ENCODE measurements at places on chromosomes 2 and 18. TPM values are rescaled to one million over a fixed set of nuclear protein-coding genes. Genes with fewer than 3 reads are reported as not detected.

Gene GCG
- not detected for total RNA-seq

Gene PAIP2B
- total RNA-seq: 0.65 TPM

Gene TMEM37
- total RNA-seq: not detected

Gene UBE2F
- total RNA-seq: 38.1 TPM

Gene OR6B2
- not detected for total RNA-seq

Gene COBLL1
- total RNA-seq: 16.1 TPM

Gene PRSS56
- not detected for total RNA-seq

Gene CRACDL
- total RNA-seq: 0.03 TPM

Gene KIF1A
- 0.33 TPM for total RNA-seq

Gene SPHKAP
- 0.13 TPM for total RNA-seq

Gene TLX2
- not detected for total RNA-seq

Gene CHRND
- total RNA-seq: not detected

Gene SPC25
- 1.1 TPM for total RNA-seq

Gene WDR43
- 51.9 TPM for total RNA-seq
